ENCODE measurements at places on chromosomes 3 and 15.

GRCh38 chr3:129181819-129182218 is 1.9 kb downstream of the CNBP start:
- DNase-seq = no peak

DNA sequence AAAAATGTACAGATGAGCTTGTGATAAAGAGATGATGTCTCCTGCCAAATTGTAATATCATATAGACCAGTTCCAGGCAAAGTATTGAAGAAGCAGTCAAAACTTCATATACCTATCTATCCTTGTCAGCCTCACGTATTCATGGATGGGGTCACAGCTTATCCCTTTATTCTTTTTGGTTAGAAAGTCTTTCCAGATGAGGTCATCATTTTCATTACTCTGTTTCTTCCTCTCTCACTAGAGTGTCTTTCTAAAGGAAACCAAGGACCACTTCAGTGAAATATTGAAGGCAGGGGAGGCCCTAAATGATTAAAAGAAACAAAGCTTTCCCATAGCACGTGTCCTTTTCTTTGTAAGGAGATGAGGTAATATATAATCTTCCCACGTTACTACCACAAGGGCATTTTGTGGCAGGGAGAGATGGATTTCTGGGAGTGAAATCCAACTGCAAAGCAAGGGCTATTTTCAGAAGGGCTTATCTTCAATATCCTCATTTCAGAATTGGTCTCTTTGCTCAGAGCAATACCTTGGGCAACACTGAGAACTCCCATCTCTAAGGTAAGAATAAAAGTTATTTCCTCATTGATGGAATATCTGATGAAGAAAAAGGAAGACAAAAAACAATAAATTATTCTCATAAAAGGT is 260.2 kb downstream of the TIGIT start:
- DNase-seq = no peak

- no peak for DNase-seq
These were observed 5.7 kb upstream of the RPLP1 start for GRCh38 chr15:69446953-69447352.

- no peak for DNase-seq
These were observed 486.7 kb downstream of the IL5RA start for GRCh38 chr3:2623436-2623835.

DNA sequence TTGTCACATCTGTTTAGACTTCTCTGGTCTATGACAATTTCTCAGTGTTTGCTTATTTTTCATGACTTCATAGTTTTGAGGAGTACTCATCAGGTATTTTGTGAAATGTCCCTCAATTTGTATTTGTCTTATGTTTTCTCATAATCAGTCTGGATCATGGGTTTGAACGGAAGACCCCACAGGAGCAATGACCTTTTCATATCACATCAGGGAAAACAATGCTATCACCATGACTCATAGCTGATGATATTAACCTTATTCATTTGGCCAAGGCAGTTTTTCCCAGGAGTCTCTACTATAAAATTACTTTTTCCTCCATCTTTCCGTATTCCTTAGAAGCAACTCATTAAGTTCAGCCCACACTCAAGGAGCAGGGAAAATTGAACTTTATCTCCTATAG is 32.7 kb downstream of the AADACL2 start:
- DNase-seq = no peak

- DNase-seq = no peak
These were observed 4.7 kb upstream of the NRROS start for GRCh38 chr3:196634829-196635228.

GRCh38 chr3:149971403-149972075 is 844 bp upstream of the PFN2 start:
- DNase-seq = peak; percentile 65

- DNase-seq = no peak
These were observed 56.2 kb downstream of the ZNF445 start for GRCh38 chr3:44421280-44421679.

DNA sequence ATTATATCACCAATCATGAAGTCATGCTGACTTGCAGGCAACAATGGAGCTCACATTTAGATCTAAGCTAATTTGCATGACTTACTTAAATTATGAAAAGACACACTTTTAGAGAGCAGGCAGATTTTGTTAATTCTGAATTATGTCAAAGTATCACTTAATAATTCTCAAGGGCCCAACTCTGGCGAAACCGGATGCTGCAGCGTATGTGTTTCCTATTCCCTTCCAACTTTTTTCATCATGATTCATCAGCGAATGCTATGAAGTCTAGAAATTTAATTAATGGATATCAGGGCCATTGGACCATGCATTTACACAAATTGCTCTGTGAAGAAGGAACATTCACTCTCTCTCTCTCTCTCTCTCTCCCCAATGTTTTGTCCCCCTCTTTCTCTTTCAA is 63.5 kb upstream of the GOLGA8A start:
- no peak for DNase-seq

DNA sequence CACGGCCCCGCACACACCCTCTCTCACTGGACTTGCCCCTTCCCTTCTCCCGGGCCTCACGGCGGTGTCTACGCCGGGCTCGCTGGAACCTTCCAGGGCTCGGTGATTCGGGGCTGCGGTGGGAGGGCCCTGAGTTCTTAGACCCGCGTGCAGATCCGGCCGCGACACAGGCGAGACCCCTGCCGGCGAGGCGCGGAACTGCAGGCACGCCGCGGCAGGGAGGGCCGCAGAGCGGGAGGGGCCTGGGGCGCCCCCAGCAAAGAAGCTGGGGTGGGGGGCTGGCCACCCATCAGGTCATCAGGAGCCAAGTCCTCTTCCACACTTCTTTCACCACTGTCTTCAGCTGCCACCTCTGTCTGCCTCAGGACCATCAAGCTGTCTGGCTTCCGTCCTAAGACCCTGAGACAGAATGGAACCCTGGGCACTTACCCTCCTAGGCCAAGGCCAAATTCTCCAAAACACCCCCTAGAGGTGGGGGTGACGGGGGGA is 164.5 kb downstream of the XXYLT1 start:
- DNase-seq = peak; percentile 84

GRCh38 chr15:59976480-59977271 is 27.4 kb upstream of the FOXB1 start:
- DNase-seq = no peak

DNA sequence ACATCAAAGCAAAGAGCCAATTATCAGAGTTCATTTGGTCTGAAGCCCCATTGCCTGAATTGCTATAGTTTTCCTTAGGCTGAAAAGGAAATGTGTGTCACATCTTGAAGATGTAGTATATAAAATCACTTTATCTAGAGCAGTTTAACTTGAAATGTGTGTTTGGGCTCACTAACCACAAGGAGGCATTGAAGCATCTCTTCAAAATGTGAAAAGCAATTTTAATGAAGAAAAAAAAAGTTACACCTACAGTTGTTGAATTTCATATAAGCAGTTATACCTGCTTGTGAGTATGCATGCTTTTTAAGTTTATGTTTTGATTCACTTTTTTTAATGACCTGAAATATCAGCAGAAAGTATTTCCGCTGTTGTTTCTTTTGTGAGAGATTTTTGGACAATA is 129.3 kb downstream of the IQCH start:
- DNase-seq = no peak

GRCh38 chr3:18344306-18345014 is 80.7 kb downstream of the SATB1 start:
- DNase-seq = no peak

DNA sequence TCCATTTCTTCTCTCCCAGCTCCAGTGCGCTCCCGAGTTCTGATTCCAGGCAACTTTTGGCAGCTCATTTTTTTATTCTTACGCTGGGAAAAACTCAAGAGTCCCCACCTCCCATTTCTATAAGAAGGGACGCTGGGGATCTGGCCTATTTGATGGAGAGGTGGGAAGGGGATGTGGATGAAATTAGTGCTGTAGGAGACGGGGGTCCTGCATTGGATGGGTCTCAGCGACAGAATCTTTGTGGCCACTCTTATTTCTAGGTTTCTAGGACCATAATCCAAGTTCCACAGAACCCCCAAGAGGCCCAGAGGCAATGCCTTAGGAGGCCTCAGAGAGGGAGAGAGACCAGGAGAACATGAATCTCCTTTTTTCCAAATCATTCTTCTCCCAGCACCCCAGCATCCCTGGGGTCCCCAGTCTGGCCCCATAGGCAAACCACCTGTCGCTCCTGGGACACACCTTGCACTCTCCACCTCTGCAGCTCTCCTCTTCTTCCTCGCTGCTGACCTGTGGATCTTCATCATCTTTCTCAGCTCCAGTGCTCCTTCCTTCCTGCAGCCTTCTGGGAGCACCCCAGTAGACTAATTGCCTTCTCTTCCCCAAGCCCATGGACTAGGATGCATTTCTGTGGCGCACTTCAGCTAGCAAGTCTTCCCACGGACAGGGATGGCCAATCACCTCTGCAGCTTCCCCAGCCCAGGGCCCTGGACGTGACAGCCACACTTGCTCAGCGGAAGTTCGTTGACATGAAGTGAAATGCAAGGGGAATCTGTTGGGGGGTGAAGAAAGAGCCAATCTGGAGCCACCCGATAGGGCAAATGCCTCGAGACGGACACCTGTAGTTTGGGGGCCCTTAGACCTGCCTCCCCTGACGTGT is 100.1 kb upstream of the ALDH1A3 start:
- DNase-seq = no peak

DNA sequence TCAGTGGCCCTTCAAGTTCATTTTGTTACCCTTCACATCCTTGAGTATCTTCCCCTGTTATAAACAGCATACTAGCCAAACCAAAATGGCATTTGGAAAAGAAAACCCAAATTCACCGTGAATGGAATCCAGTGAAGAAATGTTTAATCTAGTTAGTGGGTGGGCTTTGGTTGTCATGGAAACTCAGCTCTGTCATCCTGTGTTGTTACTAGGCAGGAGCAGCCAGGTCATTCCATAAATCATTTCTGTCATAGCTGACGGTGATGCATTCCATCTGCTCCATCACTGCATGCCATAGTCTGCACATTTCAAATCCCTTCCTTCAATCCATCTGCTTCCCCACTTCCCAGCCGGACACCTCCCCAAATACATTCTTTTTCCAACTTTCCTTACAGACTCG is 140.4 kb upstream of the CGNL1 start:
- DNase-seq = no peak

GRCh38 chr3:61594144-61594963 is 33.0 kb downstream of the PTPRG start:
- DNase-seq = no peak

- peak; percentile 49 for DNase-seq
These were observed 24.1 kb upstream of the MRPL3 start for GRCh38 chr3:131526801-131527347.

DNA sequence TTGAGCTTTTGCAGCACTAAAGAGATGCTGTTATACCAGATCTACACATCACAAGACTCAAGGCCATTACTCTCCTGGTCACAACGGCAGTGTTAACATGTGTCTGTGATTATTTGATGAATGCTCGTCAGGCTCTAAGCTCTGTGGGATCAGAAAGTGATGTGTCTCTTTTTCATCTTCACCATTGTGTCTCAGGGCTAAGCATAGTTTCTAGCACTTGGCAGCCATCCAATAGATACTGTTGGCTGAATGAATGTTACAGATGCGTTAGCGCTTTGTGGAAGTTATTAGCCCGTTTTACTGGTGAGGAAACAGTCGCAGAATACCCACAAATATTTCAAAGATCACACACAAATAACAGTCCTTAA is 1.2 kb upstream of the FAM81A start:
- no peak for DNase-seq

DNA sequence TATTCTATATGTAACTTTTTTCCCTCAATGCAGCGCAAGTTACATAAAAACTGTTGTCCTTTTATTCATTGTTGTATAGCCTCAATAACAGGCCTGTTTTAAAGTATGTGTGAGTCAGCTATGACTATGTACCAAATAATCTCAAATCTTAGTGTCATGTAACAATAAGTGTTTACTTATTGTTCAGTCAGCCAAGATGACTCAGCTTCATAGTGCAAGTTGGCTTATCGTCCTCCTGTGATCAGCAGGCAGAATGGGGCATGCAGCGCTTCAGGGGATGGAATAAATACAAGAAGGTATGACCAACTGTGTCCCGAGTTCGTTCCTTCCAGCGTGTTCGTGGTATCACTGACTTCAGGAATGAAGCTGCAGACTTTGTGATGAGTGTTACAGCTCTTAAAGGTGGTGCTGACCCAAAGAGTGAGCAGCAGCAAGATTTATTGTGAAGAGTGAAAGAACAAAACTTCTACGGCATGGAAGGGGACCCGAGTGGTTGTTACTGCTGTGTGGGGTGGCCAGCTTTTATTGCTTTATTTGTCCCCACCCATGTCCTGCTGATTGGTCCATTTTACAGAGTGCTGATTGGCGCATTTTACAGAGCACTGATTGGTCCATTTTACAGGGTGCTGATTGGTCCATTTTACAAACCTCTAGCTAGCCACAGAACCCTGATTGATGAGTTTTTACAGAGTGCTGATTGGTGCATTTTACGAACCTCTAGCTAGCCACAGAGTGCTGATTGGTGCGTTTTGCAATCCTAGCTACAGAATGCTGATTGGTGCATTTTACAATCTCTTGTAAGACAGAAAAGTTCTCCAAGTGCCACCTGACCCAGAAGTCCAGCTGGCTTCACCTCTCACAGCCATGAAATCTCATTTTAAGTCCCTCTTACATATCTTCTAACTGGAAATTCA is 1016.0 kb downstream of the MCTP2 start:
- DNase-seq = no peak

GRCh38 chr3:58131101-58131825 is 79.5 kb downstream of the DNASE1L3 start:
- DNase-seq = no peak

GRCh38 chr3:128554465-128555097 is 61.6 kb upstream of the GATA2 start:
- no peak for DNase-seq

DNA sequence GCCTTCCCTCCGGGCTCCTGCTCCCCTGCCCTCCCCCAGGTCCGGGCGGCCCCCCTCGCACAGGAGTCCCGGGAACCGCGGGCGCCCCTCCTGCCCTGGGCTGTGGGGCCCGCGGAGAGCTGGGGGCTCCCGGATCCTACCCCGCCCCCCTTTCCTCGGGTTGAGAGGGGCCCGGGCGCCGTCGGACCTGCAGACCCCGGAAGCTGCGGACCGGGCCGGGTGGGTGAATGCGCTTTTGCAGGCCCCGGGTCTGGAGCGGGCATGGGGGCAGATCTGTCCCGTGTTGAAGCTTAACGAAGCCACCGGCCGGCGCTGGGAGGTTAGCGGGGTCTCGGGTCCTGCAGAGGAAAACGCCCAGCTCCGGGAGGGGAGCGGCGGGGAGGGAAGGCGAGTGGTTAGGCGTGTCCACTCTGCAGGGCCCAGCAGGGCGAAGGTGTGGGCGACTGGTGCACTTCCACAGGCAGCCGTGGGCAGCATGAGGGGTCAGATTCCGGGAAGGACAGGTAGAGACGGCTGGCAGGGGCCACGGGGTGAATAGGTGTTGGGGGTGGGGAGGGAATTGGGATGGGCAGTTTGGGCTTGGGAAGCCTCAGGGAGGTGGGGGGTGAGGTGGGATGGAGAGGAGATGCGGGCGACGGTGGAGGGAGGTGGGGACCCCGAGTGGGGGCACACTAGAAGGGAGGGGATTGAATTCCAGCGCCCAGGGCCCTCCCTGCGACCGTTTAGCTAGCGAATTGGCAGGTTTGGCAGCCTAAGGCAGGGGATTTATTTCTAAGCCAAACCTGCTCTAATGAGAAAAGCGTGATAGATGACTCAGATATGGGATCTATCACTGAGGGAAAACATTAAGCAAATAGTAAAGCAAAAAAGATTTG is 635 bp downstream of the CD276 start:
- peak; percentile 67 for DNase-seq

Measured in lower lobe of right lung (tissue), 2 donors.